ENCODE measurements at places on chromosomes 11 and 22. TPM values are rescaled to one million over a fixed set of nuclear protein-coding genes. Genes with fewer than 3 reads are reported as not detected.

The SPTBN2 gene
- 0.88 TPM for total RNA-seq

The SLC5A4 gene
- total RNA-seq: not detected

The OR8D4 gene
- total RNA-seq: not detected

The CRYBB3 gene
- not detected for total RNA-seq

The ZC3H7B gene
- total RNA-seq: 69.1 TPM

The SCGB1A1 gene
- not detected for total RNA-seq

The BTG4 gene
- total RNA-seq: not detected

The MS4A7 gene
- not detected for total RNA-seq

The SLC22A6 gene
- not detected for total RNA-seq

The ZNF70 gene
- total RNA-seq: 2.6 TPM

DNA sequence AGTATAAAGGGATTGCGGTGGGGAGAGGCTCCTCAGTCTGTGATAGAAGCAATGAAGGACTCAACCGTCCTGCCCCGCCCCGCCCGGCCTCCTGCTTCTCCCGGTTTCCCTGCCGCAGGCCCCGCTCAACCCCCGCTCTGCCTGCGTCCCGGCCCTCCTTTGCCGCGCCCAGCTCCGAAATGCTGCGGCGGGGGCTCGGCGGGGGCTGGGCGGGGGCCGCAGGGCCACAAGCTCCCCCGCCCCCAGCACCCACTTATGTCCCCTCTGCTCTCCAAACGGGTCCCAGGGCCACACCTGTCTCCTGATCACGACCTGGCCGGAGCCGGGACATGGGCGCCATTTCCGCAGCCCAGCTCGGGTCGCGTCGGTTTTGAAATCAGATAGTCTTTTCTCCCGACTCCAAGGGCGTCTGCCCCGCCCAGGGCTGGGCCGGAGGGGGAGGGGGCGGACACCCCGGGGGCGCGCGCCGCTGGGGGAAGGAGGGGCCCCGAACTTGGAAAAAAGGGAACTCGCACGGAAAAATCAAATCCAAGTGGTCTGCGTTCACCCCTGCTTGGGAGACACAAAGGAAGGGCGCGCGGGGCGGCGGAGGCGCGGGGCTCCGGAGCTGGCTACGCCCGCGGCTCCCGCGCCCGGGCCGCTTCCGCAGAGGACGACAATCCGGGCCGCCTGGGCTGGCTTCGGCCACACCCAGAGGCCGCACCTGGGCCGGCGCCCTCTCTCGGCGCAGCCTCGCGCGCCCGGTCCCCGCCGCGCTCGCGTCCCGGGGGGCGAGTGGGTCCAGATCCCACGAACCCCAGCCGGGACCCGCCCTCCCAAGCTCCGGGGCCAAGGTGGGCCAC is 70.6 kb upstream of the EP300 start:
- DNase-seq: peak; percentile 88
- H3K4me3 ChIP-seq: peak overlapping the region; percentile 90
- peaks cover 20% of the 10 kb centered on the region for H3K4me1 ChIP-seq
- H3K27ac ChIP-seq: peak overlapping the region; percentile 91
- H3K36me3 ChIP-seq: no peaks in the 10 kb centered on the region

DNA sequence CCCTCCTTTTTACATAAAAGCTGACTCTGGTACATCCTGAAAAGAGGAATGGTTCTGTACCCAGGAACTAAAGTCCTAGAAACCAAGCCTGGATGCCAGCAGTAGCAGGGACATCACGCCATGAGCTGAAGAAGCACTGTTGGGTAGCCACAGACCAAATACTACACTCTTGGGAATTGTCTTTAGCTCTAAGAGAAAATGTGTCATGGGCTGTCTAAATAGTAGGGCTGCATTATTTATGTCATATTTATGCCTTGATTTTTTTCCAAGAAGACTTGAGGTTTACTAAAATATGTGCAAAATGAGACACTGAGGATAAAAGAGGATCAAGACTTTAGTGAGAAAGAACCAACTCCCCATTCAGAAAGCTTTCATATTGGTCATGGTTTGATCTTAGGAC is 213.6 kb downstream of the RAB38 start:
- H3K27ac ChIP-seq: no peak overlapping the region
- no peaks in the 10 kb centered on the region for H3K4me1 ChIP-seq
- no peak overlapping the region for H3K4me3 ChIP-seq
- peak; percentile 10 for DNase-seq

GRCh38 chr11:116527180-116527991 is 245.4 kb downstream of the BUD13 start:
- H3K36me3 ChIP-seq: no peaks in the 10 kb centered on the region
- H3K4me1 ChIP-seq: no peaks in the 10 kb centered on the region
- H3K27ac ChIP-seq: no peak overlapping the region
- no peak for DNase-seq
- H3K27me3 ChIP-seq: peaks cover 10% of the 10 kb centered on the region

GRCh38 chr11:95702526-95702925 is 87.1 kb downstream of the FAM76B start:
- H3K27ac ChIP-seq: no peak overlapping the region
- peaks cover 1% of the 10 kb centered on the region for H3K36me3 ChIP-seq
- no peak for DNase-seq
- peaks cover 38% of the 10 kb centered on the region for H3K4me1 ChIP-seq
- H3K4me3 ChIP-seq: no peak overlapping the region
- no peaks in the 10 kb centered on the region for H3K27me3 ChIP-seq

GRCh38 chr22:37021710-37022482 is 2.4 kb downstream of the MPST start:
- peaks cover 16% of the 10 kb centered on the region for H3K4me1 ChIP-seq
- no peaks in the 10 kb centered on the region for H3K27me3 ChIP-seq
- peaks cover 6% of the 10 kb centered on the region for H3K36me3 ChIP-seq
- H3K4me3 ChIP-seq: peak overlapping the region; percentile 69
- peak overlapping the region; percentile 72 for H3K27ac ChIP-seq
- DNase-seq: peak; percentile 89

- H3K36me3 ChIP-seq: peaks cover 2% of the 10 kb centered on the region
- peaks cover 17% of the 10 kb centered on the region for H3K4me1 ChIP-seq
- no peak overlapping the region for H3K27ac ChIP-seq
- no peak for DNase-seq
- no peaks in the 10 kb centered on the region for H3K27me3 ChIP-seq
Observed at GRCh38 chr11:2811206-2812091, 74.1 kb downstream of the CDKN1C start.

DNA sequence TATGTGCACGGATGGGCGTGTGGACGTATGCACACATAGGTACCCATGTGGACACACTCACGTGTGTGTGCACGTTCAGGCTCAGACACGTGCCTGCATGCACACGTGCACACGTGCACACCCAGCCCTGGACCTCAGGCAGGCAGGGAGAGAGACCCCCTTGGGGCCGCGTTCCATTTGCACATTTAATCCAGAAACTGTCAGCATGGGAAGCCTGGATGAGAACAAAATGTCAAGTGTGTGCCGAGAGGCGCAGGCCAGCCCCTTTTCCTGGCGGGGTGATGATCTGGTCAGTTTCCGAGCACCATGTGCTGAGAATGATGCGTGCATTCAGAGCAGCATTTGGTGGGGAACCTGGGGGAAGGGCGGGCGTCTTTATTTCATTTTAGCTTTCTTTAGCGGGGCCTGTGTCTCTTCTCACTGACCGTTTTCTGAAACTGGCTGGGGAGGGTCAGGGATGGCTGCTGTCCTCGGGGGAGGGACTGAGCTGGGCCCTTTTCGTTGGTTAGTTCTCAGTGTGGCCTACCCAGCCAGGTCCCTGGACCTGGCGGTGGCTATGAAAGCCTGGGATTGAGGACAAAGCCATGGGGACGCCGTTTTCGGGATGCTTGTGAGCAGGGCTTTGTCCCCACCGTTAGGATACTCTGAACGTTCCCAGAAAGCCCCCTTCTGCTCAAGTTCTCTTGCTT is 96.3 kb downstream of the KCNQ1 start:
- peaks cover 3% of the 10 kb centered on the region for H3K4me1 ChIP-seq
- no peak overlapping the region for H3K27ac ChIP-seq
- H3K4me3 ChIP-seq: no peak overlapping the region
- DNase-seq: no peak
- H3K36me3 ChIP-seq: no peaks in the 10 kb centered on the region

- H3K4me1 ChIP-seq: no peaks in the 10 kb centered on the region
- no peak overlapping the region for H3K4me3 ChIP-seq
- no peak for DNase-seq
- no peaks in the 10 kb centered on the region for H3K36me3 ChIP-seq
Observed at GRCh38 chr22:38089474-38089851, 5.5 kb upstream of the SLC16A8 start.

GRCh38 chr22:48396785-48397530 is 1430.7 kb downstream of the BRD1 start:
- H3K36me3 ChIP-seq: no peaks in the 10 kb centered on the region
- H3K27ac ChIP-seq: no peak overlapping the region
- DNase-seq: no peak
- no peak overlapping the region for H3K4me3 ChIP-seq

DNA sequence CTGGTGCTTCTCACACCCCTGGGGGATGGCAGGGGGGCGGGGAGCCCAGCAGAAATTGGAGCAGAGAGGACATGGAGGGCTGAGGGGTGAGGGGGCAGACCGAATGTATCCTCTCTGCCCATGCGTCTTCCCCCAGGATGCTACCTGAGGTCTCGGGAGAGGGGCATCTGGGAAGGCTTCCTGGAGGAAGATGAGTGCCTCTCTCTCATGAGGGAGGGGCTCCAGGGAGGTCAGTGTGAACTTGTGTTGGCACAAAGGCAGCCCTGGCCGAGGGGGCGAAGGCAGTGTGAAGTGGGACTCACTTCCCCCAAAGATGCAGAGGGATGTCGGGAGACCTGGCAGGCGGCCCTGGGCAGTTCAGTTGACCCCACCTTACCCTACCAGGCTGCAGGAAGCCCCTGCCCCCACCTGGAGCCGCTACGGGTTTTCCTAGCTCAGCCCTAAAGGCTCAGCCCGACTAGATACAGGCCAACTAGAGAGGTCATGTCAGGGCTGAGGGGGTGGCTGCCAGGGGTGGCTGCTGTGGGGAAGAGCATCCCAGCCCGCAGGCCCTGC is 10.4 kb downstream of the ASCL2 start:
- DNase-seq: peak; percentile 44
- no peak overlapping the region for H3K4me3 ChIP-seq
- H3K27me3 ChIP-seq: peaks cover 2% of the 10 kb centered on the region
- no peaks in the 10 kb centered on the region for H3K4me1 ChIP-seq
- no peak overlapping the region for H3K27ac ChIP-seq

GRCh38 chr22:31345331-31346254 is 553 bp downstream of the PATZ1 start:
- peak; percentile 97 for DNase-seq
- H3K4me3 ChIP-seq: peak overlapping the region; percentile 93
- H3K4me1 ChIP-seq: peaks cover 37% of the 10 kb centered on the region
- H3K36me3 ChIP-seq: peaks cover 44% of the 10 kb centered on the region

DNA sequence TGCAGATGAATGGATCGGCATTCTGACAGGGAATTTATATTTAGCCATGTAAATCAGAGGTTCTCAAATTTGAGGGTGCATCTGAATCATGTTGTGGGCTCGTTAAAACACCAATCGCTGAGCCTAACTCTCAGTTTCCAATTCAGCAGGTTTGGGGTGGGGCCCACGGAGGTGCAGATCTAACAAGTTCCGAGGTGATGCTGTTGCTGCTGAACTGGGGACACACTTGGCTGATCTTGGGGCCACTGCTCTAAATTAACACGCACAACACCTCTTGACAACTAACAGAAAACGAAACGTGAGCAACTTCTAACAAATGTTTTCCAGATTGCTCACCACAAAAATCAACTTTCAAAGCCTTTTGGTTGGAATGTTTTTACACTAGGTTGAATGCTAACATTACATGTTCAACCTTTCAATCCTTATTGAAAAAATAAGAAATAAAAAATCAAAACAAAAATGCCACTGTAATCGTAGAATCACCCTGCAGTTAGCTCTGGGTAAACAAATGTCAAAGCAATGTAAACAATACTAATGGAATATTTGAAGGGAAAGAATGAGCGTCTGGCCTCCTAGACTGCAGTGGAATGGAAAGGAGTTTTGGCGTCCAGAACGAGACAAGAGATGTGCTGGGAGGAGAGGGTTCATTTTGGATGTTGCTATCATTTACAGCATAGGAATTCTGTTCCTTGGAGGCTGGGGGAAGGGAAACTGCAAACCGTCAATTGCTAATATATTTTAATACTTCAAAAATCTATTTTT is 68.3 kb upstream of the SLC6A5 start:
- no peaks in the 10 kb centered on the region for H3K4me1 ChIP-seq
- H3K36me3 ChIP-seq: no peaks in the 10 kb centered on the region
- no peak for DNase-seq
- peaks cover 5% of the 10 kb centered on the region for H3K27me3 ChIP-seq
- H3K4me3 ChIP-seq: no peak overlapping the region

DNA sequence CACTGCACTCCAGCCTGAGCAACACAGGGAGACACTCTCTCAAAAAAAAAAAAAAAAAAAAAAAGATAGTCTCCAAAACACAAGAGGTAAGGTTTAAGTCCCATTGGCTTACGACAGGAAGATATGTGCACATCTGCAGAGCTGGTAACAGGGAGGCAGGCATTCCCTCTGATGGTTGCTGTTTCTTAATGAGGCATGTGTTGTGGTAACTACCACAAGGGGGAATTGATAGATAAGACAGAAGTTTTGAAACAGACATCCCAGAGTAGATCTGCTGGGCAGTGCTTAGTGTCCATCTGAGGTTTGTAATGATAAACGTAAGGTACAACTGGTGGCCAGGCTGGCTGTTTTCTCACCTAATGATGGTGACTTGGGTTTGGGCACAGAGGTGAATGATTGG is 4.7 kb downstream of the EIF1AD start:
- peaks cover 48% of the 10 kb centered on the region for H3K36me3 ChIP-seq
- peaks cover 22% of the 10 kb centered on the region for H3K4me1 ChIP-seq
- no peaks in the 10 kb centered on the region for H3K27me3 ChIP-seq
- H3K27ac ChIP-seq: peak overlapping the region; percentile 1
- H3K4me3 ChIP-seq: no peak overlapping the region

- DNase-seq: no peak
- no peak overlapping the region for H3K4me3 ChIP-seq
- no peak overlapping the region for H3K27ac ChIP-seq
Observed at GRCh38 chr11:69956669-69957190, 121.4 kb upstream of the ANO1 start.

DNA sequence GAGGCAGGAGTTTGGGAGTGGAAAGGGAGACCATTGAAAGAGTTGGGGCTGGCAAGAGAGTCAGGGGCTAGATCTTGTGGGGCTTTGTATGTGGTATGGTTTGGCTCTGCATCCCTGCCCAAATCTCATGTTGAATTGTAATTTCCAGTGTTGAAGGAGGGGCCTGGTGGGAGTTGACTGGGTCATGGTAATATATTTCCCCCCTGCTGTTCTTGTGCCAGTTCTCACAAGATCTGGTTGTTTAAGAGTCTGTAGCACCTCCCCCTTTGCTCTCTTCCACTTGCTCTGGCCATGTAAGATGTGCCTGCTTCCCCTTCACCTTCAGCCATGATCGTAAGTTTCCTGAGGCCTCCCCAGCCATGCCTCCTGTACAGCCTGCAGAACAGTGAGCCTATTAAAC is 10.1 kb upstream of the RAB3IL1 start:
- DNase-seq: no peak
- H3K27ac ChIP-seq: no peak overlapping the region
- no peaks in the 10 kb centered on the region for H3K36me3 ChIP-seq
